ENCODE measurements at places on chromosomes 16 and 17.
A peak's percentile ranks its signal among the peaks of the same experiment; 100 is the strongest.

DNA sequence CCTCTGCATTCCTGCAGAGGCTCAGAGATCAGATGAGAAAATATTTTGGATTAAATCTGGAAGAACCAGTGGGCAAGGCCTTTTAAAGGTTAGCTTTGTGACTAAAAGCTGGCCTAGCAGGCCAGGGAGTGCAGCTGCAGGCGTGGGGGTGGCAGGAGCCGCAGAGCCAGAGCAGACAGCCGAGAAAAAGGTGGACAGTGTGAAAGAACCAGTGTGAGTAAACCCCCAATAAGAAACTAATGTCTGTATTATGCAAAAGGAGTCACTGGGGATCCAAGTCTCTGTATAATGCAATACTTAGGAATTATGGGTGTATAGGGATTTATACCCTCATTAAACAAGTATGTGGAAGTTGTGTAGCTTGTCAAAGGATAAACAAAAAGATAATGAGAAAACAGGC, 21.4 kb upstream of the SPACA3 start:
- no peak for DNase-seq

DNA sequence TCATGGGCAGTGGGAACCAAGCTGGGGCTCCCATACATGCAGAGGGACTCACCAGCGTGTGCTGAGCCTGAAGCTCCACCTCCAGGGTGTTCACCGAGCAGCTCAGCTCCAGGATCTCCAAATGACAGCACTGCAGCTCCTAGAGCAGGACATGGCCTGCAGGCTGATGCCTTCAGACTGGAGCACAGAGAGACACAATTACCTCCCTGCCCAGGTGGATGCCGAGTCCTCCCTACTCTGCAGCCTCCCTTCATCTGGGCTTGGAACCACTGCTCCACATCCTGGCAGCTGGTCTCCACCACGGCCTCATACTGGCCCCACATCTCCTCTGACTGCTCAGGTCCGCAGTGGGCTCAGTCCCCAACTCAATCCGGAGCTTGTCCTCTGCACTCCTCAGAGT, 8.2 kb upstream of the KRT38 start:
- DNase-seq: no peak

DNA sequence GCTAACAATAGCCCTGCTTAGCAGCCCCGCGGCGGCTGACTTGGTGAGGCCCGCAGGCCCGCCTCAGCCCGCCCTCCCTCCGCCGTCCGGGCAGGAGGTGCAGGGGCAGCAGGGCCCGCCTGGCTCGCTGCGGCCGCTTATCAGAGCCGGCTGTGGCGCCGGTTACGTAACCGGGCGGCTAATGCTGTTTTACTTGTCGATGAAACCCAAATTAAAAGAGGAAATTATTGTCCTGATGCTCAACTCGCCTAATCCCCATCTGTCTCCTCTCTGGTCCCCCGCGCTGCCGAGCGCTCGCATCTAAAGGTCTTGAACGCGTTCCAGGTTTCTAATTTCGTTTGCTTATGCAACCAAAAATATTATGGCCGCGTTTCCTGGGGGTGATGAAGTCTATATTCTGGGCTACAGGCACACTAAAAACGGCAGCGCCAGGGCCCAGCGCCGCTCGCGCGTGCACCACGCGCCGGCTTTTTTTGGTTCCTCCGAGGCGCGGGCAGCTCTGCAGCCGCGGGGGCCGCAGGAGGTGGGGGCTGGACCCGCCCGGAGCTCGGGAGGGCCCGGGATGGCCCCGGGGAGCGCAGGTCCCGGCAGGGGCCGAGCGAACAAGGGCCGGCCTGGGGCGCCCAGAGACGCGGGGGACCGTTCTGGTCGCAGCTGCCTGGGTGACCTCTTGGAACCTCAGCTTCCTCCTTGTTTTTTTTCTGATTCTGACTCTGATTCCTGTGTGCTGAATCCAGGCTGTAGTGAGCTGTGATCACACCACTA, 65.2 kb upstream of the TOB1 start:
- peak; percentile 63 for DNase-seq

GRCh38 chr16:20853143-20853542, 46.8 kb downstream of the REXO5 start:
- DNase-seq: no peak

DNA sequence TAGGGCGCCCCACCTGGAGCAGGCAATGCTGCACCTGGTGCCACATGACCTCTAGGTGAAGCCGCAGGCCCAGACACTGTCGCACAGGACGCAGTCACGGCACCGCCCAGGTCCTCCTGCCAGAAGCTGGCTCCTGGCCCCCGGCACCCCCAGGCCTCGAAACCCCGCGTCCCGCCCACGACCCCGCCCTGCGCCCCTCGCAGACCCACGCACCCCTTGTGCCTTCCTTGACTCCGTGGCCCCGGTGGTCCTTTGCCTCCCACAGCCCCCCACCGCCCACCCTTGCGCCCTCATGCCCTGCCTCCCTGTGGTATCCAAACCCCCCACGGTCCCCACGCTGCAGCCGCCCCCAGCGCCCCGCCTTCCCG, 6.3 kb upstream of the C1QTNF8 start:
- DNase-seq: no peak

DNA sequence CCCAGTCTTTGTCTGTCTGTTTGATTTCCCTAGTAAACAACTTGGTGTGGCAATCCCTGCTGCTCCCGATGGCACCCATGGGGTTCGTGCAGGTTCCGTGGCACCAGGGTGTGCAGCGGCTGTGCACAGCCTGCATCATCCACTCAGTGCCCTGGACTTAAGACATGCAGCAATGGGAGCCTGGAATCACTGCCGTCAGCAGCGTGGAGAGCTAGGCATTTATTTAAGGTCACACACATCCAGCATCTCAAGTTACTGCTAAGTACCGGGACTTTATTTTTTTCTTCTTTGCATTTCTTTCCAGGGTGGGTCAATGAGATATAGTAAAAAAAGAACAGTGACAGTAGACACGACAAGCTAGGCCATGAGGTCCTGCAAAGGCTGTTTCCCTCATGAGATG, 2.8 kb downstream of the DHRS7C start:
- no peak for DNase-seq

GRCh38 chr17:77577491-77577890, 381.0 kb upstream of the TNRC6C start:
- no peak for DNase-seq

DNA sequence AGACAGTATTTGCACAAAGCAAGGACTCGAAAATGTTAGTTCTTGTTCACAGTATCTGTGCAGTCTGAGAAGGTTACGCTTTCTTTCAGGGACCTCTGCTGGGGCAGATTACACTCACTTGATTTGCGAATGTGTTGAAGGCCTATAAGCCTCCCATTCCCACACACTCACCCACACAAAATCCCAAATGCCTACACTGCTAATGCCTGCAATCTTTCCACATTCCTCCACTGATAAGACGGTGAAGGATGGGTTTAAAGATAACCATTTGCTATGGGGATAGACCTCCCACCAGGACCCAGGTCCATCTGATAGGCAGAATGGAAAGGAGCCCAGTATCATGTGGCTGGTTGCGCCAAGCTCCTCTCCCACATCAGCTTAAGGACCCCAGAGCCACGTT, 394.9 kb upstream of the SALL1 start:
- no peak for DNase-seq

GRCh38 chr16:10624527-10624926, 44.1 kb upstream of the EMP2 start:
- DNase-seq: no peak

DNA sequence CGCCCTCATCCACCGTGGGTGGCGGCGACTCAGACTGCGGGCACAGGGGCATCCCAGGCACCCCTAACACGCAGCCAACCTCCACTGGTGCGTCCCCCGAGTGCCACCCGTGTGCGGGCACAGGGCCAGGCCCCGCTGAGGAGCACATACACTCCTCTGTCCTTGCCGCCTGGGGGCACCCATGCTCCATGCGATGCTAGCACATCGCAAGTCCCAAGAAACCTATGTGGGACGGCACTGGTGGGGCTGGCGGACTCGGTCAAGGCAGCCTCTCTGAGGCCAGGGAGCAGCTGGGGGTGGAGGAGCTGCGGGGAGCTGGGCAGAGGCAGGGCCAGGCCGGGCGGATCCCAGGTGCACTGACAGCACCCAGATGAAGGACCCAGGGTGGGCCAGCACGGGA, 4.0 kb downstream of the ZNF598 start:
- DNase-seq: no peak

- DNase-seq: no peak
These were observed 112.6 kb upstream of the MPHOSPH6 start for GRCh38 chr16:82282662-82283061.

- no peak for DNase-seq
These were observed 103.8 kb downstream of the TRIM37 start for GRCh38 chr17:59002848-59003247.

DNA sequence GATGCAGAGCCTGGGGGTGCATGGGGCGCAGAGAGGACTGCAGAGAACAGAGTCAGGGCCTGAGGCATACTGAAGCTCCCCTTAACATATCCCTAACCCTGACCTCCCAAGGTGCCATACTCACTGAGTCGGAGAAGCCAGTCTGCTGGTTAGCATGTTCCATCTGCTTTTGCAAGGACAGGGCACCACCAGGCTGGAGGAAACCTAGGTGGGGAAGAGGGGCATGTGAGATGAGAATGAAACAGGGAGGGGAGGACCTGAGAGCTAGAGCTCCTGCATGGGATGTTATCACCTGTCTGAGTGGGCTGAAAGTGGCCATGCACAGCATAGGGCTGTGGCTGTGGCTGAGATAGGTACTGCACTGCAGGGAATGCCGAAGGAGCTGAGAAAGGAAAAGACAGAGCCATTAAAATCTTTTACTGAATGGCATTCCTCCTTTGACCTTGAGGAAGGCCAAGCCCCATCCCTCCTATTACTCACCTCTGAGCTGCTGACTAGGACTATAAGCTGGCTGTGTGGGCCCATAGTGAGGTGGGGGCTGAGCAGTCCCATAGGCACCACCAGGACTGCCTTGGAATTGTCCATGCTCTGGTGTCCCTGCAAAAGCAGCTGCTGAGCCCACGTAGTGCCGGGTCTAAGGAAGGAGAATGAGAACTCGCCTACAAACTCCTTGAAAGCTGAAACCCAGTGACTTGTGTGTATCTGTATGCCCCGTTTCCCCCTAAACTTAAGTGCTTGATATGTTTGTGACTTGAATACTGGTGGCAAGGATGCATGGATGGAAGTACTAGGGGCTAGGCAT, 1.9 kb downstream of the GPS2 start:
- peak; percentile 19 for DNase-seq

DNA sequence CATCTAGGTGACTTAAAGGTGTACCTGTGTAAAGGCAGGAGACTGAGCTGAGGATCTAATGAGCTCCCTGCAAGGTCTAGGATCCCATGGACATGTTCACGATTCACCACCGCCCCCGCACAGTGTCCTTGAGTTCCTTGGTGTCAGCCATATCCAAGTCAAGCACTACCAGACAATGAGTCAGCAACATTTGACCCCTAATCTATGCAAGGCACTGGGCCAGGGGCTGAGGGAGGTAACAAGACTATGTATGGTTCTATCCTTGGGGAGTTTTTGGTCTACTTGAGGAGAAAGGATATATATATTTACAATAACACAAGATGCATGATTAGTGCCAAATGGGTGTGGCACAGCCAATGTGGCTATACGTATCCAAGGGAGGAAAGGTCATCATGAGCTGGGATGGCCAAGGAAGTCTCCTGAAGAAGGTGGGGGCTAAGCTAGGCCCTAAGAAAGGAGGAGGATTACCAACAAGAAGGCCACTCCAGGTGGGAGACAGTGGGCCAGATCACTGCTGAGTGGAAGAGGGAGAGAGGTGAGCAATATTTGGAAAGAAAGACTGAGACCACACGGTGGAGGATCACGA, 35.0 kb downstream of the ITGB3 start:
- DNase-seq: no peak

- no peak for DNase-seq
These were observed 38.2 kb upstream of the ICAM2 start for GRCh38 chr17:64058621-64059020.

DNA sequence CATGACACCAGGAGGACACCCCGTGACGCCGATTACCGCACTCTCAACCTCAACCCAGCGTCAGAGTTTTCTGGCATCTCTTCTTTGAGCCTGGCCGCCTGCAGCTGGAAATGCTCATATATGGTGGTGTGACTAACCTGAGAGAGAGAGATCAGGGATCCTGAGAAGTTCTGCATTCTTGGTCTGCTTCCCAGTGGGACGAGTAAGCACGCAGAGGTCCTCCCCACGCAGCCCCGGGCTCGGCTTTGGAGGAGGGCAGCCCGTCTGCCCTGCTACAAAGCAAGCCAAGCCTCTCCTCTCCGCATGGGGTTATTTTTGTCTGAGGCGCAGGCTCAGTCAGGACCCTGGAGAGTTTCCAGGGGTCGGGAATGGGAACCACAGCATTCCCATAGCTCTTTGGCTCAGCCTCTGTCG, 16.5 kb downstream of the CRISPLD2 start:
- DNase-seq: no peak

- DNase-seq: no peak
These were observed 80.2 kb downstream of the CACNG1 start for GRCh38 chr17:67124450-67125148.

DNA sequence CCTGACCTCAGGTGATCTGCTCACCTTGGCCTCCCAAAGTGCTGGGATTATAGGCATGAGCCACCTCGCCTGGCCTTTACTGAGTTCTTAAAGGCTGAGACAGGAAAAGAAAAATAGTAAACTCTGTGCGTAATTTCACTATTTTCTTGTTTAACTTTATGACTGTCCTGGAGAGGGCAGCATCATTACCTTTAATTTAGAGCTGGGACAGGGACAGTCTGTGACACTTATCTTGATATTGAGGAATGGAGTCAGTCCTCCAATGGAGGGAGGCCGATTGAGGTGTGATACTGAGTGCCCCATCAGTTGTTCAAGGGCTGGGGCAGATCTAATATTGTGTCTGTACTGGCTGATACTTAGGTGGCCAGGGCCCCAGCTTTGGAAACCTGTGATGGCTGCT, 21.5 kb upstream of the SPN start:
- no peak for DNase-seq

DNA sequence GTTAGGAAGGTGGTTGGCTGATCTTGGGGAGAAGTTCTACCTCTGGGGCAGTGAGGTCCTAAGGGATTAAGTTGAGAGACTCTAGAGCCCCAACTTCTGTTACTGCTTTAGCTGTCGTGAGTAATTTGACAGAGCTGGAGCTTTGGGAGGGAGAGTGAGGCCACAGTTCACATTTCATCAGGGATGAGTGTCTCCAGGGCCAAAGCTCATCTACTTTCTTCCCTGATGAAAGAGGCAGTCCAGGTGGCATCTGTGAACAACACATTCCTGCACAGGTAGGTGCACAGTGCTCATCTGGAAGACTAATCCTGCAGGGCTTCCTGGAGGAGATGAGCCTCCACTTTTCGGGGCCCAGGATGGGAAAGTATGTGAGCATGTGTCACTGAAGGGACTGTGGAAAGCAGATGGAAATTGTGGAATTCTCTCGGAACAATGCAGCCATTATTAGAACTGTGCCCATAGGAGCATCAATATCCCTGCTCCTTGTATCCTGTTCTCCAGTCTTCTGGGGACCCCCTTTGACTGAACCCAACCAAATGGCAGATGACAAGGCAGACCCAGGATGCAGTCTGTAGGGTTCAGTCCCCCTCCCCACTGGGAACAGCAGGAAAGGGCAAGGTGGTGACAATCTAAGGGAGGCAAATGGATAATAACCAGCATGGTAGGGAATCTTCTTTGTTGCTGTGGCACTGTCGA, 9.0 kb downstream of the DYNLL2 start:
- no peak for DNase-seq
